ENCODE measurements at places on chromosomes 7 and 10. TPM values are rescaled to one million over a fixed set of nuclear protein-coding genes. Genes with fewer than 3 reads are reported as not detected.

Gene PRKCQ
- total RNA-seq: 21.4 TPM

Gene TBXAS1
- total RNA-seq: 4.1 TPM

Gene LIPN
- total RNA-seq: not detected

Gene ARID5B
- total RNA-seq: 69.8 TPM

Gene WBP1L
- total RNA-seq: 14.0 TPM

Gene EXOC4
- total RNA-seq: 23.9 TPM

Gene TSPAN12
- total RNA-seq: 0.20 TPM

Gene RET
- total RNA-seq: 0.13 TPM

Gene TET1
- total RNA-seq: 0.14 TPM

Gene KDM7A
- total RNA-seq: 7.4 TPM

Gene NAT16
- not detected for total RNA-seq

Gene NXPH1
- total RNA-seq: not detected
